ENCODE measurements at places on chromosomes 3 and 15. TPM values are rescaled to one million over a fixed set of nuclear protein-coding genes. Genes with fewer than 3 reads are reported as not detected.

DNA sequence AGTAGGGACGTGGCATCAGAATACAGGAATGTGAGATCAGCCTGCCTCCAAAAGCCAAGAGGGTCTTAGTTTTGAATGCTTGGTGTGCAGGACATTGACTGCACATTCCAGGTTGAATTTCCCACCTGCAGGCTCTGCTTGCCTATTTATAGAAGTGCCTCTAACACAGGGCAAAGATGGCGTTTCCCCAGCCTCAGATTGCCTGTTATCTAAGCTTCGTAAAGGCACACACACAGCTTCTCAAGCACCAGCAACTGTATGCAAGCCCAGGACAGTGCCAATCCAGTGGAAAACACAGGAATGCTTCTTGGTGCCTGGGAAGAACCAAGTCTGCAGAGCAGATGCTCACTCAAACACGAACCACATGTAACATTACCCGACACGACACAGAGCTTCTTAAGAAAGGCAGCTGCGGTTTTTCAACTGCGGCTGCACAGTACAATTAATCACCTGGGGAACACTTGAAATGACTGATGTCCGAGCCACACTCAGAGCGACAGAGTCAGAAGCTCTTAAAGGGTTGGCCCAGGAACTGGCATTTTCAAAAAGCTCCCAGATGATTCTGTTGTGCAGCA, 90.0 kb upstream of the ANKRD34C start:
- DNase-seq = no peak

GRCh38 chr15:31485911-31486461, 159.4 kb downstream of the KLF13 start:
- DNase-seq = no peak

GRCh38 chr15:62599791-62600777, 435.0 kb upstream of the C2CD4B start:
- DNase-seq = no peak

- DNase-seq = no peak
Observed at GRCh38 chr3:14077310-14077709, 47.4 kb downstream of the CHCHD4 start.

GRCh38 chr15:40927873-40928806, 1.0 kb upstream of the DLL4 start:
- DNase-seq = no peak

- no peak for DNase-seq
Observed at GRCh38 chr15:95277266-95277665, 1045.9 kb downstream of the MCTP2 start.

HMG20A gene
- total RNA-seq = 43.5 TPM
